ENCODE measurements at places on chromosomes 7 and 10. TPM values are rescaled to one million over a fixed set of nuclear protein-coding genes. Genes with fewer than 3 reads are reported as not detected.
A peak's percentile ranks its signal among the peaks of the same experiment; 100 is the strongest.

DNA sequence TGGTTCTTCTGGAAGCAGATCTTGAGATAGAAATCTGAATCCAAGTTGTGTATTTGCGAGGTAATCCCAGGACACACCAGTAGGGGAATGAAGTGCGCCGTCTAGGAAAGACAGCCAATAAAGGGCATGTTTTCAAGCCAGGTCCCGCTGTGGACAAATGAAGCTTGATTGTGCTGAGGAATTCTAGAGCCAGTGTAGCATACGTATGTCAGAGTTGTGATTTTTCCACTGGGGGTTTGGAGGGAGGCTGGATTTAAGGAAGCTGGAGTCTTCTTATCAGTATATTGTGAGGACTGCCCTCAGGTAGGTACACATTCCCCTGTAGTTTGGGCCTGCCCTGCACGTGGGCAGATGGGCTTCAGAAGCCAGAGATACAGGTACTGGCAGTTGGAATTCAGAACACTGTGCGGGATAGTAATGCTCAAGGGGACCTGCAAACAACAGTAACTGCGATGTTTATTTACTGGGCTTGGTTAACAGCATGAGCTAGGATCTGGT lies 50.9 kb downstream of the GALNT11 start:
- no peak for DNase-seq

- peak; percentile 37 for DNase-seq
Measured at GRCh38 chr7:128879939-128880746, 17.5 kb downstream of the ATP6V1F start.

- DNase-seq: no peak
Measured at GRCh38 chr10:25696013-25696708, 237.9 kb upstream of the MYO3A start.

GTF2I gene
- 168 TPM for total RNA-seq

Data from astrocyte (in vitro differentiated cells and primary cell).